CD4-positive, alpha-beta T cell treated with Interleukin-21 for 1 hour (primary cell): ENCODE measurements at places on chromosomes 5 and 9.

DNA sequence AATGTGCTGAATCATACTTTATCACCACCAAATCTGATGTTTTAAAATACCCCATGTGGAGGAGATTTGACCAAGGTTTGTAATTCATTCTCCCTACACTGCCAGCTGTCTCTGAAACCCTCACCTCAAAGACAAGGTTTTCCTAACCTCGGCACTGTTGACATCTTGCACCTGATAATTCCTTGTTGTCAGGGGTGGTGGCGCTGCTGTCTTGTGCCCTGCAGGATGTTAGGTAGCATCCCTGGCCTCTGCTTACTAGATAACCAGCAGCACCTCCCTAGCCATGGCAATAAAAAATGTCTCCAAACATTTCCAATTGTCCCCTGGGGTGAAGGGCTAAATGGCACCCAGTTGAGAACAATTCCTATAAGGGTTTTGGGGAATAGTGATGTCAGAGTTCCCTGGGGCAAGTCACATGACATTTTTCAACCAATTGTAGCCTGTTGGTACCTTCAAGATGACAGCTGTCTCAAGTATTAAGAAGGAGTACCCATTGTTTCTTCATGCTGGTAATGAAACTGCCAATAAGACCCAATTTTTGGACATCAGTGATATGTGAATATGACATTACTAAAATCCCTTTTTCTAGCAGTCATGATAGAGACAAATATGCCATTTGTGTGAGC lies 160.6 kb upstream of the PLCXD3 start:
- DNase-seq: no peak

- no peak for DNase-seq
Measured at GRCh38 chr5:149657324-149657723, 72.8 kb upstream of the PPARGC1B start.

GRCh38 chr9:18495065-18495464 lies 21.1 kb downstream of the ADAMTSL1 start:
- DNase-seq: no peak

DNA sequence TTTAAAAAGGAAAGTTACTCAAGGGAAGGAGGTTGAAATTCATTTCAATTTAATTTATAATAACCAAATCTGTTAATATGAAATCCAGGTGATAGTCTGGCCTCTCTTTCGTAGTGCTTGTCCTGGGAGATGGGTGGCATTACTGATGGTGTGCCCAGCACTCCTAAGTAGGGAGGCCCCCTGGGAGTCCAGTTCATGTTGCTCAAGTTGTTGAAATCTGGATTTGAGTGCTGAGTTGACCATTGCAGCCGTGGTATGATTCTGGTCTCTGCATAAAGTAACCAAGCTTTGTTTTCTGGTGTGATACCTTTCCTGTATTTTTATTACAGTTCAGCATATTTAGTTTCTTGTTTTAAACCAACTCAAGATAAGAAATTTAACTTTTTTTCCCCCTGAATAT lies 287.8 kb downstream of the FANCC start:
- DNase-seq: no peak

DNA sequence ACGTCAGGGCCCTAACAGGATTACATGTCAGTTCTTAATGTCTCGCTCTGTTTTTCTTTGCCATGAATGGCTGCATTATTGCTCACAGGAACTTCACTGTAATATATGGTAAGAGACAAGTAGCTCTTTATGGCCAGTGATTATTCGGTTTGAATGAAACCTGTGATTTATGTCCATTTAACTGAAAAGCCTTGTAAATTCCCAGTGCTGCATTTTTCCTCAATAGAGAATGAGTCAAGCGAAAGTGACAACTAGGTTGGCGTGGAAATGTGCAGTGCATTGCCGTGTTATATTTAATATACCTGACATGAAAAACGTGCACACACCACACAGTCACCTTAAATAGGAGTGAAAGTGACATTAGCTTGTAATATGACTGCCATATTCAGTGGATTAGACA lies 163.1 kb downstream of the PBX3 start:
- DNase-seq: no peak

GRCh38 chr9:109689701-109690100 lies 90.3 kb upstream of the PALM2AKAP2 start:
- no peak for DNase-seq

DNA sequence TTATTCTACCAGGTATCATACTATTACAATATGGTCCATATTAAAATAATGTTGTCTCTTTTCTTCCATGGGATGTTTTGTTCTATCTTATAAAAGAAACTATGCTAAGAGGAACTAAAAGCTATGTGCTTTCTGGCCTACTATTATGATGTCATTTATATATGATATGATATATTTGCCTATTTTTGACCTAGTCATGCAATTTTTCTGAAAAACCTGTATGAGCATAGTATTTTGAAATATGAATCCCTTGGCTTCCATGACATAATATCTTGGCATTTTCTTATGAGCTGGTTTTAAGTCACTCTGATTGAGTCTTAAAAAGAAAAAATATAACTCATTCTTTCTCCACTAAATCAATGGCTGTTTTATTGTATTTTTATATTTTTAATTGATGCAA lies 60.7 kb downstream of the MAN2A1 start:
- DNase-seq: no peak

DNA sequence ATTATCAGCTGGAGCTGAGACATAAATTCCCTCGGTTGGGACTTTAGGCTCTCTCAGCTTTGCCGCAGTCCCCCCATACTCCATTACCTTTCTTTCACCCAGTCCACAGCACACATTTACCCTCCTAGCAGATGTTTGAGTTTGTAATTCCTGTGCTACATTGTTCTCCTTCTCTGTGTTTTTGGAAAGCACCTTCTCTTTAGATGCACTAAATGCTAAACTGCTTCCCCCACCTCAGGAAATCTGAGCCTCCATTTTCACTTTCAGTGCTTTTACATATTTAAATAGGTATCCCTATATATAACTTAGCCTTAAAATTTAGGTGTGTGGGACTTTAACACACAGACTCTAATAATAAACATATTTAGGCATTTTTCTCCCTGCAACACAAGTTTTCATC lies 356.9 kb downstream of the NFIB start:
- DNase-seq: no peak
